Left ventricle myocardium superior (tissue), 1 donor: ENCODE measurements at places on chromosomes 3 and 15. TPM values are rescaled to one million over a fixed set of nuclear protein-coding genes. Genes with fewer than 3 reads are reported as not detected.

TRPM1 gene
- not detected for total RNA-seq

SLC28A2 gene
- not detected for total RNA-seq

SOX14 gene
- not detected for total RNA-seq

NLGN1 gene
- 10.5 TPM for total RNA-seq

TLR9 gene
- total RNA-seq, result 0.17 TPM

SEMA6D gene
- 19.7 TPM for total RNA-seq
